ENCODE measurements at places on chromosomes 3 and 15.
A peak's percentile ranks its signal among the peaks of the same experiment; 100 is the strongest.

GRCh38 chr15:73028031-73028430 lies 24.2 kb upstream of the NEO1 start:
- no peak for DNase-seq

DNA sequence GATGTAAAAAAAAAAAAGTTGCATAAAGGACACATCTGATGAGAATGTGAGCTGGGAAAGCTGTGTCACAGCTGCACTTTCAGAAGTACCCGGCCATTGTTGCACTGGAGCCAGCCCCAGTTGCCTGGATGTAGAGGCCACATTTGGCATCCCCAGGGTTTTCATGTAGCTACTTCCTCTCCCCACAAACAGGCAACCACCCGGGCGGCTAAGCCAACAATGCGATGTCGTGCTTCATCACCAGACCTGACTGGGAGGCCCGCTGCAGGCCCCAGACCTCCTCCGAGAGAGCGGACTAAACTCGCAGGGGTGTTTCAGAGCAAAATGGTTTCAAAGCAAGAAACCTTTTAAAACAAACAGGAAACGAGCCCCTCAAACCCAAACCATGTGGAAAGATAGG lies 142.3 kb downstream of the TMCO5A start:
- DNase-seq: no peak

DNA sequence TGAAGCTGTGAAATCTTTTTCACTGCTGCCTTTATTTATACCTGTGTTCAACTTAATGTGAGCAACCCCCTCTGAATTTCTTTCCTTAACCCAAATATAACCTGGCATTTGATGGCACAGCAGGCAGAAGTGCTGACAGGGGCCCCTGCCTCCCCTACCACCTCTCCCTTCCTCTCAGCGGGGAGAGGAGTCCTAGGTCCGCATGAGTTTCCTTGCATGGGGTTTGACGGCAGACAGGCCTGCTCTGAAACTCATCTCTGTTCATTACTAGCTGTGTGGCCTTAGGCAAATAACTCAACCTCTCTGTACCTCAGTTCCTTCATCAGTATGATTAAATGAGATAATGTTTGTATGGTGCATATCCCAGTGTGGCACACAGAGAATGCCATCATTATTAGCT lies 79.7 kb downstream of the SEC22A start:
- DNase-seq: no peak

DNA sequence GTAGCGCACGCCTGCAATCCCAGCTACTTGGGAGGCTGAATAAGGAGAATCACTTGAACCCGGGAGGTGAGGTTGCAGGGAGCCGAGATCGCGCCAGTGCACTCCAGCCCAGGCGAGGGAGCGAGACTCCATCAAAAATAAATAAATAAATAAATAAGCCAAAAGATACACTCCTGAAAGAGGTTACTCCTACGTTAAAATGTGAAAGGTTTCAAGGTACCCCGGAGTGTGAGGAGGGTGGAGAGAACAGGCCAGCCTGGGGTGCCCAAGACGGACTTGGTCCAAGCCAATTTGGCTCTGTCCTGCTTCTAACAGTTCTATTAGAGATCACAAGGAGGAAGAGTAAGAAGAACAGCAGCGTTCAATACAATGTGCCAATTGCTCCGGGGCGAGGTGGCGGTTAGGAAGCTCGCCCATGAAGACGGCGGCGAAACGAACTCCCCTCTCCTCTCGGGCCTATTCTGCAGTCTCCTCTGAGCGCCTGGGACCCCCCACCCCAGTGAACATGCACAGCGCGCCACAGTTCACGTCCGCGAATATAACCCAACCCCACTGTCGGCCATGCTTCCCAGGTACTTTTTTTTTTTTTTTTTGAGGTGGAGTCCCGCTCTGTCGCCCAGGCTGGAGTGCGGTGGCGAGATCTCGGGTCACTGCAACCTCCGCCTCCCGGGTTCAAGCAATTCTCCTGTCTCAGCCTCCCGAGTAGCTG lies 942 bp downstream of the ELP6 start:
- DNase-seq: peak; percentile 8

GRCh38 chr3:59620325-59620724 lies 570.5 kb upstream of the CFAP20DC start:
- DNase-seq: no peak

GRCh38 chr3:132953683-132954082 lies 84.5 kb upstream of the TMEM108 start:
- no peak for DNase-seq

DNA sequence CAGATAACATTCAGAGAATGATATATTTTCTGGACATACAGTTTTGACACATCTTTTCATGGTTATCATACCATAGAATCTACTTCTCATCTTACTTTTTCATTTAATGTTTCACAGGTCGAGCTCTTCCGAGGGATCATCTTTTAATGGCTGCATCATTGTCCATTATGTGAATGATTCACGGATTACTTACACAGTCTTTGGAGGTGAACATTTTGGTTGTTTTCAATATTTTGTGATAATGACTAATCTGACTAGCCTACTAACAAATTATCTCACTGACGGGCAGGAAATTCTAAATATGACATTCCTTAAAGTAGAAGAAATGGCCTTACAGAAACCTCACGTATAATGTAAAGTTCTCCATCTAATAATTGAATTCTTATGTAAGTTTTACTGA lies 209.1 kb upstream of the STRIT1 start:
- no peak for DNase-seq

DNA sequence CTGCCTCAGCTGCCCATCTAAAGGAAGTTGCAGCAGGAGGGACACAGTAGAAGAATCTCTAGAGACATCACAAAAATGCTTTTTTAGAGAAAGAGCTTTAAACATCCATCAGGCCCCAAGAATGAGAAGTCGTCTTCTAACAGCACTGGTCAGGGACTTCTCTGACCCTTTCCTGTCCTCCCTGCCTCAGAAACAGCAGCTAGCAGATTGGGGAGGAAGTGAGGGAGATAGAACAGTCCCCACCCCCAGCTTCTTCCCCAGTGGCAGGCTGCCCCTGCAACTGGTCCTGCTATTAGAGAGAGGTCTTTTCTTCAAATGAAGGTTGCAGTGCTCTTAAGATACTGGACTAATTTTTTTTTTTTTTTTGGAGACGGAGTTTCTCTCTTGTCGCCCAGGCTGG lies 55.1 kb downstream of the PDE8A start:
- no peak for DNase-seq

- DNase-seq: no peak
Measured at GRCh38 chr3:185934767-185935464, 2.9 kb downstream of the TRA2B start.

DNA sequence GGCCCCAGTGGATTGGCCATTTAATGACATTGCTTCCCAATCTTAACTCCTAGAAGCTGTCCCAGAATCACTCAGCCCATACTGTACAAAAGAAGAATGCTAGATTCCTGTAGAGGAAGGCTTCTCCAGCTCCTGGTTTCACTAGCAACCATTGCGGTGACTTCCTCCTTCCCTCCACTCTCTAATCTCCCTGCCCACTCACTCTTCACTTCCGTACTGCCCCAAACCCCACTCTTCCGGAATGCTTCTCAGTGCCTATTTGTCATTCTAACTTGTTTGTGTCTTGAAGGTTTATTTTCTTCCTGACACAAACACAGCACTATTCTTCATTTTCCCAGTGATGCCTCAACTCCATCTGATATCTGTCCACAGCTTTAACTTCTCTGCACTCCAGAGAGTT lies 97.1 kb upstream of the SPATA16 start:
- no peak for DNase-seq

DNA sequence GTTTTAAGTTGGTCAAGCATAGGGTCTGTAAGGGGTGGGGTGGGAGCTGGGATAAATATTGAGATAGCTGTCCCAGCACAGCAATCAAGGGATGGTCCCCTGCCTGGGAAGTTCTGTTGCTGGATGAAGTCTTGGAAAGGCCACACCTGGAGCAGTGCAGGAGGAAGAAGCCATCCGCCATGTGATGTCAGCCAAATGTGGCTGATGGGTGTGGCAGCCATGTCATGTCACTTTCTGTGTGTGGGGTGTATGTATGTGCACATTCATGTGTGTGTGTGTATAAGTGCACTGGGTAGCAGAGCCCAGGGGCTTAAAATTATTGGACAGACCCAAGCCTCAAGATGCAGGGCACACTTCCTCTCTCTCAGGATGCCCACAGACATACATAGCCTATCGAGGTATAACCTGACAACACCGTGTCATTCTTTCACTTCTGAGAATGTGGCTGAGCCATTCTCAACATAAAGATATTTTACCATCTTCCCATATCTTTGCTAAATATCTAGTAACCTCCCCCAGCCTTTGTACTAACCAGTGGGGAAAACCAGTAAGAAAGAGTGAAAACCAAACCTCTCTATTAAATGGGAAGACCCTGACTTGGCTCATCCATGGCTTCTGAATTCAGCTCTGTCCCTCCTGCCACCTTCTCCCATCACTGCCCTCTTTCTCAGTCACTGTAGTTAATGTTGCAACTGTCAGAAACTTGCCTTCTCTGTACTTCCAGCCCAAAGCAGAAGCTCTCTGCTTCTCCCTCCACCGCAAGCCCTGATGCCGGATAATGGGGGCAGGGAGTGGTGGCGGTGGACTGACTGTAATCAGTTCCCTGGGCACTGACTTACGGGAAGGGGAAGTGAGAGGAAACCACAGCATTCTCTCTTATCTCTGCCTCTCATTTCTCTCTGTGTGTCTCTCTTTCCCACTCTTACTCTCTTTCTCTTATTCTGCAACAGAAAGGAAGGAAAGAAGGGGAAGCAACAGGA lies 11.2 kb downstream of the TNFSF10 start:
- peak; percentile 77 for DNase-seq
